ENCODE measurements at places on chromosomes 1 and 21. TPM values are rescaled to one million over a fixed set of nuclear protein-coding genes. Genes with fewer than 3 reads are reported as not detected.

The MYBPH gene
- total RNA-seq = not detected

The SAMSN1 gene
- total RNA-seq = 1.8 TPM

The KCNT2 gene
- total RNA-seq = 0.78 TPM

The IL20 gene
- not detected for total RNA-seq

The ANGPTL3 gene
- 0.26 TPM for total RNA-seq

GRCh38 chr1:100229681-100230443 is 19.8 kb downstream of the DBT start:
- H3K27ac ChIP-seq = no peak overlapping the region
- H3K4me1 ChIP-seq = peaks cover 3% of the 10 kb centered on the region
- H3K4me3 ChIP-seq = no peak overlapping the region
- no peaks in the 10 kb centered on the region for H3K27me3 ChIP-seq

- no peaks in the 10 kb centered on the region for H3K27me3 ChIP-seq
- no peak overlapping the region for H3K27ac ChIP-seq
- H3K36me3 ChIP-seq = no peaks in the 10 kb centered on the region
- no peak overlapping the region for H3K4me3 ChIP-seq
- no peaks in the 10 kb centered on the region for H3K4me1 ChIP-seq
Observed at GRCh38 chr21:40853956-40854688, 7.2 kb upstream of the DSCAM start.

DNA sequence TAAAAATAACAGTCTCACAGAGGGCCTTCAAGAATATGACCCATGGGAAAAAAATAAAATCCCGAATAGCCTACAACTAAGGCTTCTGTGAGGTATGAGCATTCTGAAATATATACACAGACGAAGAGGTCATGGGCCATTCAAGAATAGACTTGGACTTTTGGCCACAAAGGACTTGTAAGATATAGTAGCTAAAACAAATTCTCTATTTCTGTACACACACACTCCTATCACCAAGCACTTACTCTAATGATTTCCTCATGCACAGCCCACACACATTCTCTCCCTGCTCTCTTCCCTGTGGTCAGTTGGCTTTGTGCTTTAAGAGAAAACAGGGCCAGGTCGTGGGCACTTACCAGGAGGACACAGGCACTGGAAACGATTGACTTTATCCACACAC is 69.7 kb upstream of the ADAM30 start:
- H3K27ac ChIP-seq = no peak overlapping the region
- no peak overlapping the region for H3K4me3 ChIP-seq
- no peaks in the 10 kb centered on the region for H3K27me3 ChIP-seq
- no peak for DNase-seq
- peaks cover 3% of the 10 kb centered on the region for H3K36me3 ChIP-seq
